Iris pigment epithelial cell (primary cell): ENCODE measurements at places on chromosomes 2 and 18.

- peak; percentile 69 for DNase-seq
Measured at GRCh38 chr2:234457421-234457820, 39.5 kb downstream of the ARL4C start.

- no peak for DNase-seq
Measured at GRCh38 chr18:44624052-44624451, 56.6 kb upstream of the SETBP1 start.

DNA sequence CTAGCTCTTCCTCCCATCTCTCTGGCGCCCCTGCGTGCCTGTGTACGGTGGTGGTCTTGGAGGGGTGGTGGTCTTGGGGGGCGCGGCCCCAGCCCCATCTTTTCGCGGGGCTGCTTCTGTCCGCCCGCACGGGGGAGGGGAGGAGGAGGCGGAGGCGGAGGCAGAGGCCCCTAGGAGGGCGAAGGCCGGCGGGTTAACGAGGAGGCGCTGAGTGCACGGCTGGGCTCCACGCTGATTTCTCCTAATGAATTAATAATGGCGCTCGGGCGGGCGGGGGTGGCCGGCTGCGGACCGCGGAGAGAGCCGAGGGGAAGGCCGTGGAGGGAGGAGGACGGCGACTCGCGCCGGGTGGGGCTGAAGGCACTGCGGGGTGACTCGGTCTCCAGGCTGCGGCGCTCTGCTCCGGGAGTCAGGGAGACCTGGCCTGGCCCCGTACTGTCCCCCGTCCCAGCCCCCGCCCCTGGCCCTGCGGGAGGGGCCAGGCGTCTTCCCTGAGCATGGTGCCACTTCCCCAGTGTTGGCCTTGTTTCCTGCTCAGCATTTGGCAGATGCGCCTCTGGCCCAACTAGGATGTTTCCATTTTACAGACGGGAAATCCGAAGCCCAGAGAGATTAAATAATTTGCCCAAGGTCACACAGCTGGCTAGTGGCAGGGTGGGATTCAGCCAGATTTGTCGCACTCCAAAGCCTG is 6.0 kb downstream of the GAREM2 start:
- no peak for DNase-seq

- DNase-seq = no peak
Measured at GRCh38 chr2:129491308-129491707, 488.2 kb upstream of the RAB6C start.

DNA sequence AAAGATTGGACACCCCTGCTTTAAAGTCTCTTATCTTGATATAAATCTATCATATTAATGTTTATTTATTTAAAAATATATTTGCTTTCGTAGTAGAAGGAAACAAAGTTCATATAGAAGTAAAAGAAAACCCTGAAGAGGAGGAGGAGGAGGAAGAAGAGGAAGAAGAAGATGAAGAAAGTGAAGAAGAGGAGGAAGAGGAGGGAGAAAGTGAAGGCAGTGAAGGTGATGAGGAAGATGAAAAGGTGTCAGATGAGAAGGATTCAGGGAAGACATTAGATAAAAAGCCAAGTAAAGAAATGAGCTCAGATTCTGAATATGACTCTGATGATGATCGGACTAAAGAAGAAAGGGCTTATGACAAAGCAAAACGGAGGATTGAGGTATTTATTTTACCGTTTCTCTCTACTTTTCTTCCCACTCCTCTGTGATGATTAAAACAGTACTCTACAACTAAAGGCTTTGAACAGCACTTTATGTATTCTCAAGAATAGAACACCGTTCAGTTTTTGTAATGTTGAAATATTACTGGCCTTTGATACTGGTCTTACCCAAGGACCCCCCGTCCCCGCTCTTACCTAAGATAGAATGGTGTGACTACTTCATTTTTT is 39.2 kb downstream of the EIF5B start:
- no peak for DNase-seq

- DNase-seq = no peak
Measured at GRCh38 chr2:16152071-16152927, 211.9 kb downstream of the MYCN start.

GRCh38 chr18:23662309-23663263 is at the start of gene ANKRD29:
Gene ANKRD29, minus strand, starts transcription at chr18:23662911. Its CDS starts 181 bp downstream, at chr18:23662730.
- peak; percentile 36 for DNase-seq

DNA sequence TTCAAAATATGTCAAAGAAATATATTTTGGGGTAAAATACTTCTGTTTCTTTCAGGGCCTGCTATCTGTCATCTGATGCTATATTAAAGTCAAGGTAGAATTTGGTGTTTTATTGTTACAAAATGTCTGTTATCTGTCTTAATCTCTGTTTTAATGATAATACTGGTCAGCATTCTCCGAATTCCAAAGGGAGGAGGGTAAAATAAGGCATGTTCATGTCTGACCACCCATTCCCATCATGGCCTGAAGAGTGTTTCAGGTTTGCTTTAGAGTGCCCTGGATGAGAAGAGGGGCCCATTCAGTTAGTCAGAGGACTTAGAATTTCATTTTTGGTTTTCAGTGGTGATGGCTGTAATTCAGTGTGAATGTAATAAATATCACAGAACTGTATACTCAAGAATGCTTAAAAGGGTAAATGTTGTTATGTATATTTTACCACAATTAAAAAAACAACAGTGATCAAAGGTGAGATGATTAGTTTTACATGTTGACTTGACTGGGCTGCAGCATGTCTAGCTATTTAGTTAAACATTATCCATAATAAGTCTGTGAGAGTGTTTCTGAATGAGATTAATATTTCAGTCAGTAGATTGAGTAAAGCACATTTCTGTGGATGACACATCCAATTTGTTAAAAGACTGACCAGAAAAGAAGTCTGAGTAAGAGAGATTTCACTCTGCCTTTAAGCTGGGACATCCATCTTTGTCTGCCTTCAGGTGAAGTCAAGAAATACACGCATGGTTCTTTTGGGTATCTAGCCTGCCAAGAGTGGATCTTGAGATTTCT is 467.9 kb upstream of the SYT4 start:
- DNase-seq = peak; percentile 23

GRCh38 chr2:27916293-27916995 is 25.9 kb downstream of the BABAM2 start:
- DNase-seq = no peak

DNA sequence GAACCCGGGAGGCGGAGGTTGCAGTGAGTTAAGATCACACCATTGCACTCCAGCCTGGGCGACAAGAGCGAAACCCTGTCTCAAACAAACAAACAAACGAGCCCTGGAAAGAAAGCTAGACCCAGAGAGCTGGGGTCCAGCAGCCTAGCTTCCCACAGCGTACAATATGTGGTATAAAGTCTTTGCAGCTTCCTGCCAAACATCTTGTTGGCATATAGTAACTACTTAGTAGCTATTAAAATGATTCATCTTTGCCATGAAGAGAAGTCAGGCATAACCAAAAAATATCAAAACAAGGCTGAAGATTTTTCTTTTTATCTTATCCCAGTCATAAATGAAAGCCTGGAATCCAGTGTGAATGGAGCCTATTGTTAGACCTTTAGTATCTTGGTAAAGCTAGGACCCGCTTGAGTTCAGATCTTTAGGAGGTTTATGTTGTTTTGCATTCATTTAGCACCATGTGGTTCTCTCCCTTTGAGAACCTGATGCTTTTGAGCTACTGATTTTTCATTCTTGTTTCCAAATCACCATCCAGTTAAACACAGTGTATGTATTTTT is 139.7 kb upstream of the NOSTRIN start:
- DNase-seq = no peak

GRCh38 chr2:181915102-181915501 is 23.6 kb downstream of the ITPRID2 start:
- DNase-seq = no peak

DNA sequence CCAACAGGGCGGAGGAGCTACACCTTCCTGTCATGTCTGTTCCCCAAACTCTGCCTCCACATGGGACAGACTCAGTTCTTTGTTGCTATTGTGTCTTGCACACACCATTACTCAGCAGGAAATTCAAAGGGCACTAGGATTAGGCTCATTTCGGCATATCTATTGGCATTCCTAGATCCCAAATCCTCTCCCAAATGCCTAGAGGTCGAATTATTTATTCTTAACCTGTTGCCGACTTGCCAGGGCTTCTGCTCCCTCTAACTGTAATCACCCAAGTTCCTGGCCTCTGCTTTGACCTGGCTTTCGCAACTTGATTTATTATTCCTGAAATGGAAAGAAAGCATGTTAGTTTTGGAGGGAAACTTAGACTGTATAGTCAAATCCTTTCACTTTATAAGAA is 67.8 kb upstream of the ST6GAL2 start:
- DNase-seq = no peak

DNA sequence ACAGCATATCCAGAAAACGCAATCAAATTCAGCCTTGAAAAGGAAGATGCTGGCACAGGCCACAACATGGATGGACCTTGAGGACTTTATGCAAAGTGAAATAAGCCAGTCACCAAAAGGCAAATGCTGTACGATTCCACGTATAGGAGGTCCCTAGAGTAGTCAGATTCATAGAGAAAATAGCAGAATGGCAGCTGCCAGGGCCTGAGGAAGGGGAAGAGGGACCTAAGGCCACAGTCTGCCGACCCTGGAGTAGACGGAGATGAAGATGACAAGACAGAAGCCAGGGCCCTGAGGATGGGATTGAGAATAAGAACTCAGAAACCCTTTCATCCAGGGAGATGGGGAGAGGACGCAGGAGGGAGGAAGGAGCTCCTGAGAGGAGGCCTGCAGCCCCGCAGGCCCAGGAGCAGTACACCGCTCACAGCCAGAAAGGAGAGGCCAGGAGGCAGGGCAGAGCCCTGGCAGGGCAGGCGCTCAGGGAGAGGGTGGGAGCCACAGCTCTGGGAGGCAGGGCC is 8.1 kb upstream of the MTERF4 start:
- DNase-seq = no peak

DNA sequence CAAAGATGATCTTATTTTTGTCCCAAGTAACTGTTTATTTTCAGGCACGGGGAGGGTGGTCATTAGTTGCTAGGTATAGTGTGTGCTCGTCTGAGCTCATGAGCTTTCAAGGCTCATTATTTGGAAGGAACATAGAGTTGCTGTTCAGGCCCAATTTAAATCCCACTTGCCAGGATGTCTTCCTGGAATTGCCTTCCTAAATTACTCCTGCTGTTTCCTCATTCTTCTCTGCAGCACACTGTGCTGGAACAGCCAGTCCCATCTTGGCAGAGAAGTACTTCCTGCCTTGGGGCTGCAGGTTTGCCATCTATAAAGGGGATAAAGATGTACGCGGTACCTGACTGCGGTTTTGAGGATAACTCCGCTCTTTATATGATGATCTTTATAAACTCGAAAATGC is 37.3 kb downstream of the GREB1 start:
- DNase-seq = no peak

GRCh38 chr2:215743066-215743465 is 270.3 kb downstream of the MREG start:
- no peak for DNase-seq

GRCh38 chr2:101395545-101396315 is 8.4 kb upstream of the CREG2 start:
- no peak for DNase-seq

- DNase-seq = peak; percentile 27
Measured at GRCh38 chr2:64283641-64284361, 139.6 kb upstream of the PELI1 start.

- peak; percentile 14 for DNase-seq
Measured at GRCh38 chr18:37385846-37386778, 179.5 kb downstream of the CELF4 start.

GRCh38 chr18:53710080-53710479 is 514.4 kb downstream of the MBD2 start:
- no peak for DNase-seq

DNA sequence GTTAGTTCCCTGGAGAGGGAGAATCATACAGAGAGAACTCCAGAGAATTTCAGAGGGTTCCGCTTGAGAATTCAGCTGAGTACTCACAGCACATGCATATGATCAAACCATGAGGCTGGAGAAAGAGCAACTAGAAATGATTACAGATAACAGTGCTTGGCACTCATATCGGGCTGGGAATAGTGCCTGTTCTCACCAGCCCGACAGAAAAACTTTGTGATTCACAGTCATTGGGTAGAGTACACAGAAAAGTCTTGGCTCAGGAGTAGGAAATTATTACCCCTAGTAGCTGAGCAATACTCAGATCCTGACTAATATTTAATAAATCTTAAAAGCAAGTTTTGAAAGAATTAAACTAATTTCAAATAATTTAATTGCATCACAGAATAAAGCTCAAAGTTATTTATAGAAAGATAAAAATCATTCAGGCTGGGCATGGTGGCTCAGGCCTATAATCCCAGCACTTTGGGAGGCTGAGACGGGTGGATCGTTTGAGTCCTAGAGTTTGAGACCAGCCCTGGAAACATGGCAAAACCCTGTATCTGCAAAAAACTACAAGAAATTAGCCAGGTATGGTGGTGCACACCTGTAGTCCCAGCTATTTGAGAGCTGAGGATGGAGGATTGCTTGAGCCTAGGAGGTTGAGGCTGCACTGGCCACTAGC is 6.8 kb downstream of the WDPCP start:
- peak; percentile 28 for DNase-seq
